Skeletal muscle cell (primary cell): ENCODE measurements at places on chromosomes 1 and 21.

- DNase-seq: no peak
These were observed 252.7 kb downstream of the TTLL7 start for GRCh38 chr1:83746234-83746633.

GRCh38 chr1:208476846-208477170 is 232.6 kb upstream of the PLXNA2 start:
- no peak for DNase-seq

- DNase-seq: no peak
These were observed 36.6 kb downstream of the VANGL2 start for GRCh38 chr1:160436966-160437365.

DNA sequence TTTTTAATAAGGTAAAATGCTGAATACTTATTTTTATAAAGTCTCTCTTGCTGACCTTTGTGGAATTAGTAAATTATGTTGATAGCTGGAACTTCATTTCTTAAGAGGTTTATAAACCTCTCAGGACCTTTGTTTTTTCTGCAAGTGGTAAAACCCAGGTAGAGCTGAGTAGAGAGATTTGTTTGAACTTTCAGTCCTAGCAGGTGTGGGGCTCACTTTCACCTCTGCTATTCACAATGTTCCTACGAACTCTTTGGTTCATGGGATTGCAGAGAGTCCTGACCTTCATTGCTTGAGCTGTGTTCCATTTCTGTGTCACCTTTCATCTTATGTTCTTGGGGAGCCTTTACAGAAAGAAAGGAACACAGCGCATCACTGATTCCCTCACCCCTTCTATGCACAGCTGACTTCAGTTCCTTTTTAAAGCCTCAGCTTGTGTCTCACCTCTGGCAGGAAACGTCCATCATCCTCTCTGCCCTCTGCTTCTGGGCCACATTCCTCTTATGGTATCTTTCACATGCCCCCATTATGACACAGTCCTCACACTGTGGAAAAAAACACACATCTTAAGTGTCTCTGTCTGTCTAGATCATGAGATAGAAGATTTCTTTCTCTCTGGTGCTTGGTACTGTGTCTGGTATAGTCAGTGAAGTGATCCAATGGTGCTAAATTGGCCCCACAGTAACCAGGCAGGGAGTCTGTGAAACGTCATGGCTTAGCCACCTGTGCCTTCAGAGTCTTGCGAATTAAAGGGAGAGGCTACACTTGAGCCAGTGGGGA is 262.5 kb upstream of the B3GALT2 start:
- no peak for DNase-seq

DNA sequence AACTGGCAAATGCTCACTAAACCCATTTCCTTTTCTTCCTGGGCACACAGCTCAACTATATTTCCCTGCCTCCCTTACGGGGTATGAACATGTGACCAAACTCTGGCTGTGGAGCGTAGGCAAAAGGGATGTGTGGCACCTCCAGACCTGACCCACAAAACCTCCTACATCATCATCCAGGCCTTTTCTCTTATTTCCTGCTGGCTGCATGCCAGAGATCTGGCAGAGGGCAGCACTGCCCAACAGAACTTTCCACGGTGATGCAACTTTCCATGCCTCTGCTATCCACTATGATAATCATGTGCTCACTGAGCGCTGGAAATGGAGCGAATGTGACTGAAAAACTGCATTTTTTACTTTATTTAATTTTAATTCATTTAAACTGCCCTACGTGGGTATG is 99.6 kb upstream of the CACNA1E start:
- no peak for DNase-seq

DNA sequence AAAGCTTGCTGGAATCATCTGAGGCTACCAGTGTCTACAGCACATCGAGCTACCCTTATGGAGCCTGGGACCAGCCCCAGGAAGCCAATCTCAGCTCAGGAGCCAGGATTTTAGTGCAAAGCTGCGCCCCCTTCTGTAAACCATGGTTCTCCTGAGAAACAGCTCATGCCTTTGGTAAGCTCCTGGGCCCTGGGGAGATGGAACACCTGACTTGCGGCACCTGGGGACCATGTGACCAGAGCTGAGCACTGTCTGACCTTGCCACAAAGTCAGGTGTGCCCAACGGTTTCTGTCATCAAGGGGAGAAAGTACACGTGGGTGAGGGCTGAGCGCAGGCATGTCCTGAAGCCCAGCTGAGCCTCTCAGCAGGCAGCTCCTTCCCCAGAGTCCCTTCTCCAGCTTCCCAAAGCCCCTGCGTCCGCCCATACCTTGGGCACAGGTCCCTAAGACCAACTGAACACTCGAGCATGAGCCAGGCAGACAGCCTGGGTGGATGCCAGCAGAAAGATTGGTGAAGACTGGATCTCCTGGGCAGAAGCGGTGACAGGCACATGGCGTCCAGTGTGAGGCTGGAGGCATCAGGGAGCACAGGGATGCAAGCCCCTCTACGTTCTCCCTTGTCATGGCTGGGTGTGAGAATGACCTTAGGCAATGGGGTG is 57.9 kb upstream of the TENT5B start:
- DNase-seq: no peak
